T-helper 2 cell treated with Interferon-gamma antibody and Interleukin-4, amounts not matched to agents 100 ng/mL and 5 ng/mL, for 36 hours (primary cell): ENCODE measurements at places on chromosomes 7 and 10. TPM values are rescaled to one million over a fixed set of nuclear protein-coding genes. Genes with fewer than 3 reads are reported as not detected.

The SLC25A28 gene
- total RNA-seq: 47.8 and 53.1 TPM in 2 replicates

The SEMA3C gene
- not detected in 2 replicates for total RNA-seq

The RARRES2 gene
- not detected in 2 replicates for total RNA-seq

The AKR1C4 gene
- total RNA-seq: not detected in 2 replicates

The ELAPOR2 gene
- total RNA-seq: 4.1 and 6.0 TPM in 2 replicates

The SLC16A9 gene
- 0.50 and 0.68 TPM in 2 replicates for total RNA-seq

The EEF1AKMT2 gene
- 21.4 and 23.7 TPM in 2 replicates for total RNA-seq

The SLC25A40 gene
- 42.9 and 46.7 TPM in 2 replicates for total RNA-seq

The C10orf143 gene
- 3.9 and 4.9 TPM in 2 replicates for total RNA-seq

The STAG3 gene
- total RNA-seq: 19.2 and 21.7 TPM in 2 replicates

The NEUROD6 gene
- total RNA-seq: not detected in 2 replicates

The HABP2 gene
- not detected in 2 replicates for total RNA-seq

The OR2F2 gene
- not detected in 2 replicates for total RNA-seq

The GAD2 gene
- not detected in 2 replicates for total RNA-seq

The CAV1 gene
- not detected in 2 replicates for total RNA-seq

The FLNC gene
- not detected in 2 replicates for total RNA-seq

The WNT8B gene
- 0.27 and 0.41 TPM in 2 replicates for total RNA-seq

The OR9A2 gene
- total RNA-seq: not detected in 2 replicates
